Endodermal cell (in vitro differentiated cells): ENCODE measurements at places on chromosomes 2 and 18. TPM values are rescaled to one million over a fixed set of nuclear protein-coding genes. Genes with fewer than 3 reads are reported as not detected.

GRCh38 chr2:64848363-64848762 is 140.8 kb upstream of the SLC1A4 start:
- no peaks in the 10 kb centered on the region for H3K36me3 ChIP-seq
- no peak overlapping the region for H3K27ac ChIP-seq
- no peaks in the 10 kb centered on the region for H3K4me1 ChIP-seq
- H3K27me3 ChIP-seq: no peaks in the 10 kb centered on the region
- no peak for DNase-seq

CPS1 gene
- total RNA-seq: 26.5 to 31.2 TPM (median 29.4 TPM) in 3 replicates

CRACDL gene
- total RNA-seq: 0.16 to 0.86 TPM (median 0.31 TPM) in 3 replicates

IL36G gene
- total RNA-seq: not detected in 2 replicates

NETO1 gene
- total RNA-seq: 6.5 to 12.8 TPM (median 11.2 TPM) in 3 replicates

GRCh38 chr2:180240774-180241173 is 233.7 kb upstream of the CWC22 start:
- no peaks in the 10 kb centered on the region for H3K4me1 ChIP-seq
- H3K27ac ChIP-seq: no peak overlapping the region
- H3K36me3 ChIP-seq: no peaks in the 10 kb centered on the region
- H3K27me3 ChIP-seq: no peaks in the 10 kb centered on the region
- H3K4me3 ChIP-seq: no peak overlapping the region
- no peak for DNase-seq

DNA sequence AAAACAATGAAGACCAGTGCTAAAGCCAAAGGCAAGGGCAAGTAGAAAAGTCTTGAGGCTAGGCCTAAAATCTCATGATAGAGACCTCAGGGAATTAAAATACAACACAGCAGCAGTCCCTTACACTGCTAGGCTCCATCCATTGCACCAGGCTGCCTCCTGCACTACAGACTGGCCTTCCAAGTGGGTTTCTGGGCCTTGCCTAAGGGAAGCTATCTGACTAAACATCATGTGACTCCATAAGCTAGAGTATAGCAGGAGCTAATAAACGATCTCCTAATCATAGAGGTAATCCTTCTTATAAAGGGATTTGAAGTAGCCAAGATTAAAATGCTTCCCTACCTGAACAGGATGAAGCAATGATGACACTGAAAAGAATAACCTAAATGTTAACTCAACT is 77.6 kb upstream of the NFU1 start:
- no peaks in the 10 kb centered on the region for H3K4me1 ChIP-seq
- peaks cover 68% of the 10 kb centered on the region for H3K36me3 ChIP-seq
- DNase-seq: no peak
- no peaks in the 10 kb centered on the region for H3K27me3 ChIP-seq
- no peak overlapping the region for H3K4me3 ChIP-seq

C1GALT1C1L gene
- 0.20 TPM in 1 of 2 replicates, not detected in the other for total RNA-seq

DNA sequence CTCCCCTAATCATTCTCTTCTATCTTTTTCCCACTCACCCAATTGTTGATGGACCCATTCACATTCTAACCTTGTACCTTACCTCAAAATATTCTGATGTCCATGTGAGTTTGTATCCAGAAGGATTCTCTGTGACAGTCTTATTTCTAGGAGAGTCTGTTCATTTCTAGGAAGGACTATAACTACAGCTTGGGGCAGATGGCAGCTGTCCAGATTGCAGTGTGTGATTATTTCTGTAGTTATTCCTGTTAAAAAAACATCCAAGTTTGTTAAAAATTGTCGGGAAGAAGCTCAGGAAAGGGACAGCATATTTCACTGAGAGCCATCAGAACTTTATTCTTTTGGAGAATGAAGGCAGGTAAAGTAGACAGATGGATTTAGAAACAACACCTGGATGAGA is 142.6 kb downstream of the RAPGEF4 start:
- H3K27me3 ChIP-seq: no peaks in the 10 kb centered on the region
- H3K4me3 ChIP-seq: no peak overlapping the region
- DNase-seq: no peak
- no peak overlapping the region for H3K27ac ChIP-seq
- no peaks in the 10 kb centered on the region for H3K36me3 ChIP-seq

GRCh38 chr2:219765231-219765911 is 137.9 kb downstream of the SLC4A3 start:
- peak overlapping the region; percentile 59 for H3K27ac ChIP-seq
- H3K36me3 ChIP-seq: no peaks in the 10 kb centered on the region
- DNase-seq: no peak
- H3K27me3 ChIP-seq: no peaks in the 10 kb centered on the region
- H3K4me1 ChIP-seq: no peaks in the 10 kb centered on the region

GRCh38 chr2:105893011-105893995 is 148.6 kb downstream of the NCK2 start:
- no peaks in the 10 kb centered on the region for H3K27me3 ChIP-seq
- peaks cover 44% of the 10 kb centered on the region for H3K36me3 ChIP-seq
- H3K4me1 ChIP-seq: no peaks in the 10 kb centered on the region
- no peak for DNase-seq
- H3K4me3 ChIP-seq: no peak overlapping the region

GRCh38 chr18:77218642-77219041 is 31.0 kb upstream of the GALR1 start:
- DNase-seq: no peak
- H3K36me3 ChIP-seq: no peaks in the 10 kb centered on the region
- H3K4me3 ChIP-seq: no peak overlapping the region

- H3K27ac ChIP-seq: no peak overlapping the region
- H3K4me3 ChIP-seq: no peak overlapping the region
- DNase-seq: no peak
- H3K27me3 ChIP-seq: no peaks in the 10 kb centered on the region
- no peaks in the 10 kb centered on the region for H3K36me3 ChIP-seq
These were observed 240.0 kb downstream of the WDR7 start for GRCh38 chr18:56891116-56891515.

DNA sequence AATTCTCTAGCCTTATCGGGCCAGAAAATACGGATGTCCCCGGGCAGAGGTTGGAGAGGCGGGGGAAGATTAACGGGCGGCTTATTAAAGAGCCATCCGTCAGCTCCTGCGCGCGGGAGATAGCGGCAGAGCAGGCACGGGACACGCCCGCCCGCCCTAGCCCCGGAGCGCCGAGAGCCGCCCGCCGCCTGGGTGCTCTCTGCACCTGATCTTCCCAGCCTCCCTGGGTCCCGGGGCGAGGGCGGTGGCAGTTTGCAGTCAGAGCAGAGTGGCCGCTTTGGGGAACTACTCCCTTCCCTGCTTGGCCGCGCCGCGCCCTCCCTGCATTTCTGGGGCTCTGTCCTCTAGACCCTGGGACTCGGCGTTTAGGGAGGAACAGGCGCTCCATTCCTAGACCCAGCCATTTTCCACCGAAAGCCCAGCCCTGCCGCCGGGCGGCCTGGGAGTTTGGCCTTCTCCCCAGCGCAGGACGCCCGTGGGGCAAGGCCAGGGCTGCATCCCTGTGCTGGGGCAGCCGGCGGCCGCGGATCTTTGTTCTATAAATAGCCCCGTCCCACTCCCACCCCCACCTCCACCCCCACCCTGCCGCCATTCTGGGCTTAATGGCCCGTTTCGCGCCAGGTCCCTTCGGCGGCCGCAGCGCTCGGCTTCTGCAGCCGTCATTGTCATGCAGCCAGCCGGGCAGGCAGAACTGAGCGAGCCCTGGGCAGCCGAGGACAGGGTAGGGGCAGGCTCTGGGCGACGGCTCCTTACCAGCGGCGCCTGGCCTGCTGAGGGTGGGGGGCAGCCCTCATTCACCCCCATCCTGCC is 6.6 kb downstream of the GAD1 start:
- peaks cover 58% of the 10 kb centered on the region for H3K27me3 ChIP-seq
- H3K27ac ChIP-seq: no peak overlapping the region
- no peak overlapping the region for H3K4me3 ChIP-seq

- no peak overlapping the region for H3K27ac ChIP-seq
- no peaks in the 10 kb centered on the region for H3K27me3 ChIP-seq
- DNase-seq: no peak
- H3K4me3 ChIP-seq: no peak overlapping the region
These were observed 73.5 kb upstream of the C2orf15 start for GRCh38 chr2:99067871-99068625.

HOXD10 gene
- 0.94 TPM in 1 of 3 replicates, not detected in the others for total RNA-seq

- H3K4me1 ChIP-seq: no peaks in the 10 kb centered on the region
- H3K4me3 ChIP-seq: no peak overlapping the region
- no peak overlapping the region for H3K27ac ChIP-seq
- DNase-seq: no peak
These were observed 113.2 kb upstream of the SATB2 start for GRCh38 chr2:199570934-199571333.

BUB1 gene
- total RNA-seq: 78.5 to 121 TPM (median 118 TPM) in 3 replicates

DNA sequence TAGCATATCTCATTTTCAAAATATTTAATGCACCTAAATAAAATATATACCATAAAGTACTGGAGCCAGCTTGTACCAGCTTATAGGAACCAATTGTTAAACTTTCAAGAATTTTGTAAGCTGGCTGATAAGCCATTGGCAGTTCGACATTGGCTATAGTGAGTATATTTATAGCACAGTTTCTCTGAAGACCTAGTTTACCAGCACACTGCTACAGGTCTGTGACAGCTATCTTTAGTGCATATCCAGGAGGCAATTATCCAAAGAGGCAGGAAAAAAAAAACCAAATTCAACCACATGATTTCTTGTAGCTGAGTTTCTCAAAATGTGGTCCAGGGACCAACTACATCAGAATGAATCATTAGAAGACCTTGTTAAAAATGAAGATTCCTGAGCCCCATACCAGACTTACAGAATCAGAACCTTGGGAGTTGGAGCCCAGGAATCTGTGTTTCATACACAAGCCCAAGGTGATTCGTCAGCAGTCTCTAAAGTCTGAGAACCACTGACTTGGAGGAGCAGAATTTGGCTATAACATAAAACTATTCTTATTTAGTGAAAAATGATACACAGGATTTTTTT is 279.0 kb upstream of the NRP2 start:
- no peak for DNase-seq
- no peak overlapping the region for H3K27ac ChIP-seq
- H3K27me3 ChIP-seq: no peaks in the 10 kb centered on the region
